ENCODE measurements at places on chromosomes 12 and 14.

DNA sequence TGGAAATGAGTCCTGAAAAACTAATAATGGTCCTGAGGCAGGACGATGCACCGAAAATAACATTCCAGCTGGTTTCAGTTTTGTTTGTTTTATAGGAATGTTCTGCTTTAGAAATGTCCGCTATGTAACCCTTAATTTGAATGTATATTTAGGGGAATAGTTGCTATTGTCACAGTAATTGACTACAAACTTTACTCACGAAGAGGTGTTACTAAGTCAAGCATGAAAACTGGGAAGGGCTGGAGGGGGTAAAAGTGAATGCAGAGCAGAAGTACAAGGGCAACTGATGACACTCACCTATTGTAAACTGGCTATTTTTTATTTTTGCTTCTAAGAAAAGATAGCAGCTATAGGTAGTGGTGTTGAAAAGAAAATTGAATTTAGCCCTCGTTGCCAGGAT lies 230.7 kb upstream of the SYT10 start:
- no peak for DNase-seq

GRCh38 chr12:4047421-4047820 lies 174.2 kb upstream of the PARP11 start:
- no peak for DNase-seq

GRCh38 chr14:49483268-49483667 lies 102.9 kb downstream of the RPS29 start:
- DNase-seq: no peak

DNA sequence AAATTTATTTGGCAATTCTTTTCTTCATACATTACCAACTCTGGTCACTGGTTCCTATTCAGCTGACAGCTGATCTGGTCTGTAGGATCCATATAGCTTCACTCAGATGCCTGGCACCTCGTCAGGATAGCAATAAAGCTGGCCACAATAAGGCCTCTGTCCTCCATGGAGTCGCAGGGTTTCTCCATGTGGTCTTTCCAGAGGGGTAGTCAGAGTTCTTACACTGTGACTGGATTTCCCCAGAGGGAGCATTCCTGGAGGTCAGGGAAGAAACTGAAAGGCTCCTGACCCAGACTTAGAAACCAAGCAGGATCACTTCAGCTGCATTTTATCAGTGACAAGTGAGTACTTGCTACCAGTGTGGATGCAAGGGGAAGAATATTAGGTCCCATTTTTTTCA lies 34.9 kb upstream of the SIX1 start:
- no peak for DNase-seq

- no peak for DNase-seq
These were observed 30.1 kb downstream of the MRPL42 start for GRCh38 chr12:93497456-93497855.

GRCh38 chr12:123064366-123064765 lies 83.9 kb downstream of the ARL6IP4 start:
- DNase-seq: no peak

DNA sequence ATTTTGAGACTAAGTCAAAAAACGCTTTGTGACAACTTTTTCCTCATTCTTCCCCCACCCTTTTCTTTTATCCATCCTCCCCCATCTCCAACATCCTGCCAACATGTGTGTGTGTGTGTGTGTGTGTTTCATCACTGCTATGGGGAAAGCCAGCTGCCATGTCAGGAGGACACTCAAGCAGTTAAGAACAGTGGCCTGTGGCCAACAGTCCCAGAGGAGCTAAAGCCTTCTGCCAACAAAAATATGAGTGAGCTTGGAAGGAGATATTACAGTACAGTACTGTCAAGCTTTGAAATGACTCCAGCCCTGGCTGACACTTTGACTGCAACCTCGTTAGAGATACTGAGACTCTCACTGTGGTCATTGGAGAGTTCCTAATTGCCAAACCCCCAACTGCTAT lies 5.0 kb upstream of the CSRP2 start:
- DNase-seq: no peak

GRCh38 chr12:111270239-111270638 lies 98.7 kb downstream of the PHETA1 start:
- DNase-seq: peak; percentile 10

GRCh38 chr14:104360501-104360900 lies 219.1 kb upstream of the C14orf180 start:
- no peak for DNase-seq

GRCh38 chr14:61505815-61506809 lies 184.7 kb downstream of the PRKCH start:
- DNase-seq: no peak

All from NCI-H2081 (cell line).